Upper lobe of left lung (tissue), 6 donors: ENCODE measurements at places on chromosomes 12 and 14. TPM values are rescaled to one million over a fixed set of nuclear protein-coding genes. Genes with fewer than 3 reads are reported as not detected.

DNA sequence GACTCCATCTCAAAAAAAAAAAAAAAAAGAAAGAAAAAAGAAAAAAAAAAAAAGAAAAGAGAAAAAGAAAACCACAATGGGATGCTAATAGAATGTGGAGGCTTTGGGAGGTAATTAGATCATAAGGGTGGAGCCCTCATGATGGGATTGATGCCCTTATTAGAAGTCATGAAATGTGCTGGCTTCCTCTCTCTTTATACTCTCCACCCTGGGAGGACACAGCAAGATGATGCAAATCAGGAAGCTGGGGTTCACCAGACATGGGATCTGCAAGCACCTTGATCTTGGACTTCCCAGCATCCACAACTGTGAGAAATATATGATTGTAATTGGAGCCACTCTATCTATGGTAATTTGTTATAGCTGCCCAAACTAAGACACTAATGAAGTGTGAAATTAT, 13.4 kb upstream of the DRAM1 start:
- H3K4me1 ChIP-seq = peaks cover 6% of the 10 kb centered on the region
- no peaks in the 10 kb centered on the region for H3K27me3 ChIP-seq
- no peak for DNase-seq
- H3K36me3 ChIP-seq = no peaks in the 10 kb centered on the region
- no peak overlapping the region for H3K4me3 ChIP-seq

GRCh38 chr12:18798535-18799361, 60.8 kb downstream of the CAPZA3 start:
- no peaks in the 10 kb centered on the region for H3K4me1 ChIP-seq
- no peak for DNase-seq
- H3K27ac ChIP-seq = no peak overlapping the region
- no peaks in the 10 kb centered on the region for H3K36me3 ChIP-seq

DNA sequence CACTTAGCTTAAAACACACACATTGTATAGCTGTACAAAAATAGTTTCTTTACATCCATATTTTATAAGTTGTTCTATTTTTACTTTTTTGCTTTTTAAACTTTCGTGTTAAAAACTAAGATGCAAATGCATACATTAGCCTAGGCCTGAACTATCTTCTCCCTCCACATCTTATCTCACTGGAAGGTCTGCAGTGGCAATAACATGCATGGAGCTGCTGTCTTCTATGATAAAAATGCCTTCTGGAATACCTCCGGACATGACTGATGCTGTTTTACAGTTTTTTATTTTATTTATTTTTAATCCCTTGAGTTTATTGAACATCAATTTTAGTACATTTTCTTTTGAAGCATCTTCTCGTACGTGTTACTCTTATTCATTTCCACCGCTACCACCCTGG, 112.3 kb upstream of the TSPAN8 start:
- H3K4me1 ChIP-seq = no peaks in the 10 kb centered on the region
- no peak overlapping the region for H3K4me3 ChIP-seq
- no peaks in the 10 kb centered on the region for H3K36me3 ChIP-seq
- no peaks in the 10 kb centered on the region for H3K27me3 ChIP-seq

GRCh38 chr12:133231001-133231400, 4.7 kb downstream of the ANHX start:
- H3K27ac ChIP-seq = no peak overlapping the region
- no peaks in the 10 kb centered on the region for H3K4me1 ChIP-seq

Gene CLEC2A
- total RNA-seq = not detected
